ENCODE measurements at places on chromosomes 6 and 20.

GRCh38 chr6:11222385-11223277 is 9.8 kb downstream of the NEDD9 start:
- no peak for DNase-seq

DNA sequence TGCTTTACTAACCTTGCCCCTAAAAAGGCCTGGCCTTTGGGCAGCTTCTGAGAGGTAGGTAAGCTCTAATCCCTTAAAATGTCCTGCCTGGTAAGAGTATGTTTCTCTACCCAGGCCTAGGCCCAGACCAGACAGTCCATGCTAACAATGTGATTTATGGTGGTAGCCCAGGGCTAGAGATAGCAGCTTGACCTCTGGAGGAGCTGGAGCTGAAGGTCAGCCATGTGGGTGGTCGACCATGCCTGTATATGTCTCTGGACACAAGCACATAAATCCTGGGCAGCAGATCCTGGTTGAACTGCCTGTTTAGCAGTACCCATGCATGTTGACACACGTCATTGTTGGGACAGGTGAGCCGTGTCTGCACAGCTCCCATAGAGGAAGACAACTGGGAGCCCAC is 62.1 kb upstream of the PHACTR1 start:
- DNase-seq: no peak

DNA sequence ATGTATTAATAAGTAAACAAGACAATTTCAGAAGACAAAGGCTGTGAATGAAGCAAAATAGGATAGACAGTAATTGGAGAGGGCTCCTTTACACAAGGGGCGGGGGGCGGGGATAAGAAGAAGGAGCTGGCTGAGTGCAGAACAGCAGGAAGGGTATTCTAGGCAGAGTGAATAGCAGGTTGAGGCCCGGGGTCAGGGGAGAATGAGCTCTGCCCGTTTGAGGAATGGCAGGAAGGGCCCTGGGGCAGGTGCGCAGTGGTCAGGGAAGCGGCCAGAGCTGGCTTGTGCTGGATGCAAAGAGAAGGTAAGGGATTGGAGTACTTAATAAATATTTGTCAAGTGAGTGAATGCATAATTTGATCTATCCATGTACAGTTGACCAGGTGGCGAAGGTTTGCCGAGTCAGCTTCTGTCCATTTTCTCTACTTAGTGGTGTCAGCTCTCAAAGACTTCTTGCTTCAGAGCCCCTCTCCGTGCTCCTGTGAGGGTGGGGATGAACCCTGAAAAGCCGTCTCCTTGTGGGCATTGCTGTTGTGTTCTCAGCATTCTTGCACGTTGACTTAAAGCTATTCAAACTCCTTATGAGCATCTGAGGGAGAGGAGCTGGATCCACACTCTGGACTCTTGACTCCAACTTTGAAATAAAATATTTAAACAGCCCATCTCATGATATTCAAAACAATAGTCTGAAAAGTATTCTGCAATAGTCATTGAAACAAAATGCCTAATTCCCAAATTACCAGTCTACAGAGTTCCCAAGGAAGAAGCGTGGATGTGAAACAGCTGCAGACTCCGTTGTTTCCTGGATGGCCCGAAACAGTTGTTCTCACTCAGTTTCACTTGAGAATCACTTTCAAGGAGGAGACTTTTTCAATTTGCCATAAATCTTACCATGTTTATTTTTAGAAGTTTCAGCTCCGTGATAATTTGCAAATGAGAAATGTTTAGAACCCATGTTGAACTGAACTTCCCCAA is 105.1 kb downstream of the EDN3 start:
- DNase-seq: no peak

- DNase-seq: no peak
Measured at GRCh38 chr6:170172825-170173256, 118.0 kb downstream of the DLL1 start.

DNA sequence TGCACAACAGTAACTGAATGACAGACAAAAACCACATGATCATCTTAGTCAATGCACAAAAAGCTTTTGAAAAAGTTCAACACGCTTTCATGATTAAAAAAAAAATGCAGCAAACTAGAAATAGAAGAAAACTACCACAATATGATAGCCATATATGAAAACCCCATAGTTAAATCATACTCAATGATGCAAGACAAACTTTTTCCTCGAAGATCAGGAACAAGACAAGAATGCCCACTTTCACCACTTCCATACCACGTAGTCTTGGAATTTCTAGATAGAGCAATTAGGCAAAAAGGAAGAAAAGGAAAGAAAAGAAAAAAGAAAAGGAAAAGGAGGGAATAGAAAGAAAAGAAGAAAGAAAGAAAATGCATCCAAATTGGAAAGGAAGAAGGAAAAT is 44.6 kb upstream of the SLC23A2 start:
- no peak for DNase-seq

DNA sequence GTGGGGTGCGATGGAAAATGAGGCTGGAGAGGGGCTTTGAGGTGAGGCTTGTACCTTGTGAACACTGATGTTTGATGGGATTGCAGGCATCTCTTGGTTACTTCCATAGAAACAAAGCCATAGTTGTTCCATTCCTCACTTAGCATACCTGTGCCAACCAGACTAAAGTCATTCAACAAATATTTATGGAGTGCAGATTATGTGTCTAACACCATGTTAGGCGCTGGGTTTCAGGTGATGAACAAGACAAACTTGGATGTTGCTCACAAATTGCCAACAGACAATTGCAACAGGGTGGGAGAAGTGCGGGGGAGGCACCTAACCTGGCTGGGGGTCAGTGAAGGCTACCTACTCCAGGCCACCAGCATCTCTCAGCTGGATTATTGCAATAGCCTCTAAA is 1.5 kb downstream of the TTPAL start:
- no peak for DNase-seq

GRCh38 chr20:50595988-50596693 is 86.0 kb downstream of the PTPN1 start:
- peak; percentile 27 for DNase-seq

DNA sequence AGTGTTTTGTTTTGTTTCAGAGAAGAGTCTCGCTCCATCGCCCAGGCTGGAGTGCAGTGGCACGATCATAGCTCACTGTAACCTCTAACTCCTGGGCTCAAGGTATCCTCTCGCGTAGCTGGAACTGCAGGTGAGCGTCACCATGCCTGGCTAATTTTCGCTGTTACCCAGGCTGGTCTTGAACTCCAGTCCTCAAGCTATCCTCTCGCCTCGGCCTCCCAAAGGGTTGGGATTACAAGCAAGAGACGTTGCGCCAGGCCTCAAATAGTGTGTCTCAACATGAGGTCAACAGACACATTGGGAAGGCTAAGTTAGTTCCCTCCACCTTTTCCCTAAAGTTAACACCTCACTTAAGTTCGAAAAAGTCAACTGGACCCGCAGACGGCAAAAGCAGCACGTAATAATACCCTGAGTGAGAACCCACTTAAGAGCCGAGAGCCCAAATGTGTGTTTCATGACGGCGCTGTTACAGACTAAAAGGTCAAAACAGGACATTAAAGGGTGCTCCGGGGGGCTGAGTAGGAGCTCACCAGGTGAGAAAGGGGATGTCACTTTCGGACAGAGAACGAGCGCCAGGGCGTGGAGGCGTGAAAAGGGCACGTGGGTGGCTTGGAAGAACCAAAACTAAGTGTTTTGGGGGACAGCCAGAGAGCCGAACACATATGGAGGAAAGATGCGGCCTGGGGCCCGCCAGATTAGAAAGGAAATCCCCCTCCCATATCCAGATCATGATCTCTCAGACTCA is 499 bp downstream of the TTI1 start:
- DNase-seq: no peak

DNA sequence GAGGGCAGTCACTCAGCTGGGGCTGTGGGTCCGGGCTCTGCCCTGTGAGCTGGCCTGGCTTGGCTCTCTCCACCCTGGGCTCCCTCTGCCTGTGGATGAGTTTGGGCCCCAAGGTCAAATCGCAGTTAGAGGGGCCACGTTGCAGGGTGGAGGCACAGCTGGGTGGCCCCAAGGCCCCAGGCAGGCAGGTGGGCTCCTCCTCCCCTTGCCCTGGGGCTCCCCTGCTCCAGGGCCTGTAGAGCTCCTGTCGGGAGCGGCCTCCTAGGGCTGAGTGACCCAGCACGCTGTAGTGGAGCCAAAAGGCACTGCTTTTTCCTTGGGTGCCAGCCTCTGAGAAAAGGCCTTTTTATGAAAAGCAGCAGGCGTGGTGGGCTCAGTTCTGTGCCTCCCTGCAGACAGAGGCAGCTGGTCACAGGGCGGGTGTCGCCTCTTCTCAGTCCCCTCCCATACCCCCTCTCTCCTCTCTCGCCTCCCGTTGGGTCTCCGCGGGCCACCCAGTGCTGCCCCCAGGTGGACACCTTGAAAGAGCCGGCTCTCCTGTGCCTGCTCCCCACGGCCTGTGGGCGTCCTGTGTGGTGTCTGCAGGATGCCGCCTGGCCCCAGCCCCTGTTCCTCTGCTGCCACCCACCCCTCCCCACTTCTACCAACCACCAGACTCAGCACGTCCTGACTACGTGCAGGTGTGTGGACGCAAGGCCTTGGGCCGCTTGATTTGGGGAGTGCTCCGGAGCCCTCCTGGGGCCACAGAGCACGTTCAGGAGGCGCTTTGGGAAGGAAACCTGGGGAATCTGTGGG is 13.2 kb downstream of the SS18L1 start:
- DNase-seq: peak; percentile 20

- no peak for DNase-seq
Measured at GRCh38 chr6:31446481-31446880, 43.1 kb downstream of the MICA start.

- no peak for DNase-seq
Measured at GRCh38 chr6:22326500-22326899, 29.7 kb upstream of the PRL start.

- DNase-seq: no peak
Measured at GRCh38 chr20:23399568-23400241, 21.6 kb downstream of the NAPB start.

DNA sequence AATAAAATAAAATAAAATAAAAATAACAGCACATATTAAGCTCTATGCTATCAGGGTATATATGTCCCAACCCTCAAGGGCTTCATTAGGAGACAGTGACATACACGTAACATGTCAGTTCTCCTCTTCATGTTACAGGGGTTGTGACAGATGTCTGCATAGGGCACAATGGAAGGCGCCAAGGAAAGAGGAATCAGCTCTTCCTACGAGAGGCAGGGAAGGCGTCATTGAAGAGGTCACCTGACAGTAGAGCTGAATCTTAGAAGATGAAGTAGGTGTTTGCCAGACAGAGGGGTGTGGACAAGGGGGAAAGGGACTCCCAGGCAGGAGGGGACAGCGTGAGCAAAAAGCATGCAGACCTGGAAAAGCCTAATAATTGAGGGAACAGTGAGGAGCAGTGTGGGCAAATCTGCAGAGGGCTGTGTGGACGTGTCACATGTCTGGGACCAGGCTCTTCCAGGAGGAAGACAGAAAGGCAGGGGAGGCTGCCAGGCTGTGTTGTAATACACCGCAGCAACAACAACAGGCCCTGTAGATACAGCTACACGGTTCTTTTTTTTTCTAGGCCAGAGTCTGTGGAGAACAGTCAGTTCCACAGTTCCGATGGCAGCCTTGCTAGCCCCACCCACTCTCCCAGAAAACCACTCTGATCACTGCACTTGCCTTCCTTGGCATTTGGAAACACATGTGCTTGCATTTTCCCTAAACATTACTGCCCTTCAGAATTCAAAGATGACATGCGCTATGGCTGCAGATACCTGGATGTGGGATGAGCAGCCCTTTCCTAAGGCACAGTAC is 2.5 kb upstream of the FKBP5 start:
- no peak for DNase-seq

Measured in SW 1271 (cell line).